ENCODE measurements at places on chromosomes 7 and 10.

DNA sequence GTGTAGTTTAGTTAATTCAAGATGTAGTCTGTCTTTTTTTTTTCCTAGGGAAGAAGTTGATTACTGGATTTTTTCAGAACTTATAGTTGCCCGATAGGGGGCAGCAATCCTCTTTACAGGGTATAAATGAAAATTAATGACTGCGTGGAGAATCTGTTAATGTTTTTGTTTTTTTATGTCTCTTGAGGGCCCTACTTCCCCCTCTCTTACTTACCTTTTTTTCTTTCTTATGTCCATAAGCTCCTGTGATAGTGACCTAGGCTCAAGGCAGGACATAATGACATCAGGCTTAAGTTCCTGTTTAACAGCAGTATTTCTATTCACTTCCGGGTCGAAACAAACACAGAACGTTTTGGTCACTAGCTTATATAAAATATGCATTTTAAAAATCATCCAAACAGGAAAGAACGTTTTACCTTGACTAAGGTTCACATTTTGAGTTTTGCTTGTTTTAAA lies 18.8 kb downstream of the CDC123 start:
- DNase-seq: no peak

DNA sequence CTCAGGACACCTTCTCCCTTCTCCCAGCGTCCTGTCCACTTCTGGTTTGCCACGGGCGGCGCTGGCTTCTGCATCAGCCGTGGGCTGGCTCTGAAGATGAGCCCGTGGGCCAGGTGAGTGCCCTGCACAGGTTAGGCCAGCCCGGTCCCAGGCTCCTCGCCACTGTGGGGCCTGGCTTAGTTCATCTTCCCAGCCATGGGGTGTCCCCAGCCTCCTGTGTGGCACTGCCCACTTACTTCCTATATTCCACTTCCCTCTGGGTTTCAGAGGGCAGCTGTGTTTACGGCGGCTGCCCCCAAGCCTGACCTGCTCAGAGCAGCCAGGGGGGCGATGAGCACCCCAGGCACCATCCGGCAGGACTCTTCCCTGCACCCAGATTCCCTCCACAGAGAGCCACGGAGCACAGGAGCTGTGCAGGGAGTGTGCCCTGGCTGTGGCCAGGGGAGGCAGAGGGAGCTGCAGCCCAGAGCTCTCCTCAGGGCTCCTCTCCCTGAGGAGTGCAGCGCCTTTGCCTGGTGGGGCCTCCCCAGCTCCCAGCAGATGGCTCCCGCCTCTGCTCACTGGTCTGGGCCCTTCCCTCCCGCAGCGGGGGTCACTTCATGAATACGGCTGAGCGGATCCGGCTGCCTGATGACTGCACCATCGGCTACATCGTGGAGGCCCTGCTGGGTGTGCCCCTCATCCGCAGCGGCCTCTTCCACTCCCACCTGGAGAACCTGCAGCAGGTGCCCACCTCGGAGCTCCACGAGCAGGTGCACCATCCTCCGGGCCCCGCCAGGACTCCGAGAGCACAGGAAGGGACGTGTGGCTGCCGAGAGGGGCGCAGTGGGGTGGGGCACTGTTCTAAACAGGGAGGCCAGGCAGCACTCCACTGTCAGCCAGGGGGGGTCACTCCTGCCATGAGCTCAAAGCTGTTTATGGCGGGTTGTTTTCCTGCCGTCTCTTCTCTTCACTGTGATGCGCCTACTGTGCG lies 6.4 kb downstream of the LFNG start:
- DNase-seq: no peak

- DNase-seq: no peak
These were observed 106.3 kb downstream of the TMEM26 start for GRCh38 chr10:61346796-61347413.

- DNase-seq: no peak
These were observed 71.4 kb downstream of the ITGB8 start for GRCh38 chr7:20401861-20402746.

- DNase-seq: no peak
These were observed 42.3 kb downstream of the SVOPL start for GRCh38 chr7:138658889-138659288.

GRCh38 chr7:16028103-16028502 lies 341.6 kb upstream of the MEOX2 start:
- peak; percentile 73 for DNase-seq

GRCh38 chr10:88896372-88896993 lies 16.4 kb downstream of the STAMBPL1 start:
- no peak for DNase-seq

DNA sequence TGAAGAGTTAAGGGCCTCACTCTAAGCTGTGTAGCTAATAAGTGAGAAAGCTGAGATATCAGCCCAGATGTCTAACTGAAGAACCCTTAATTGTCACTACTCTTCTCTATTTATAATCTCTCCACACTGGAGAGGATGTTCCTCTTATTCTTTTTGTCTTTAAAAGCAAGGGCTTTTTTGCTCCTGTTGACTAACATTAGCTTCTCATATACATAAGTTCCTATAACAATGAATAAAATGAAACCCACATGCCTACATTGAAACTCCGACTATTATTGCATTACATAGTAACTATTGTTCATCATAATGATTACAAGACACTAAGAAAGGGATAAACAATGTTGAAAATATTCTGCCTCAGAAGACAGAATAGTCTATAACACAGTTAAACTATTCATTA lies 67.1 kb downstream of the GNAT3 start:
- no peak for DNase-seq

DNA sequence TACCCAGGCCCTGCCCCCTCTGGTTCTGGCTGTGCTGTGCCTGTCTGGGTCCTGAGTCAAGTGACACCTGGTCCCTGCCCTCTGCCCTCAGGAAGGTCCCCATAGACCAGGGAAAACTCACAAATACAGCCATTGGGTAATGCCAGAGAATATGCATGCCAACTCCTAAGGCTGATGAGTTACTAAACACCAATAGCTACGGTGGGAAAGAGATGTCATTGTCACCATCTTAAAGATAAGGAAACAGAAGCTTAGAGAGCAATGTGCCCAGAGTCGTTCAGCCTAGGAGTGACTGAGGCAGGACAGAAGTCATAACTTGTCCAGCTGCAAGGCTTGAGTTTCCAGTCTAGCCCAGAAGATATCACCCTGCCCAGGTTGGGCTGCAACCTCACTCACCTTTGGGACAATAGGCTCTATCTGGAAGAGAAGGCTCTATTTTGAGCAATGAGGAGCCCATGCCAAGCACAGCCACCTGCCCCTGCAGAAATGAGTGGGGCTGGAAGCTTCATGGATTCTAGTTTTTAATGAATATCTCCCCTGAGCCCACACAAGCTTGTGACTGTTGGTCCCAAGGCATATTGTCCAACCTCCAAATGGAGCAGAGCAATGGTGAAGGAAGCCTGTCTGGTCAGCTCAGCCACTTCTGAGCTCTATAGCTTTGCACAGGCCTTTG lies 42.6 kb downstream of the ZNF273 start:
- no peak for DNase-seq

GRCh38 chr7:157896774-157897555 lies 560.2 kb downstream of the DNAJB6 start:
- no peak for DNase-seq

DNA sequence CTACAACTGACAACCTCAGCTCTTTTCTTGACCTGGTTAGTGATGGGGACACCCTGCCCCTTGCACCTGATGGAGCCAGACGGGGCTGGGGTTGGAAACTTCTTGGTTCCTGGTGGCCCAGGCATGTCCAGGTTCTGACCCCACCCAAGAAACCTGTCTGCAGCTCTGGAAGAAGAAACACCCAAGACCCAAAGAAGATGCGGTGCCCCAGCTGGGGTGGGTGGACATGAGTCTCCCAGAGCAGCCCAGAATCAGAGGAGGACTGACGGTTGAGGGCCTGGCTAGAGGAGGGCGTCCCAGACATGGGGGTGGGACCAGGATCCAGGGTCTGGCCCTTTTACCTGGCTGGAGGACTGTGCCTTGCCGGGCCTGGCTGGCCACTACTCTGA lies 202.4 kb downstream of the GLRX3 start:
- DNase-seq: no peak
